ENCODE measurements at places on chromosomes 12 and 14. TPM values are rescaled to one million over a fixed set of nuclear protein-coding genes. Genes with fewer than 3 reads are reported as not detected.

DNA sequence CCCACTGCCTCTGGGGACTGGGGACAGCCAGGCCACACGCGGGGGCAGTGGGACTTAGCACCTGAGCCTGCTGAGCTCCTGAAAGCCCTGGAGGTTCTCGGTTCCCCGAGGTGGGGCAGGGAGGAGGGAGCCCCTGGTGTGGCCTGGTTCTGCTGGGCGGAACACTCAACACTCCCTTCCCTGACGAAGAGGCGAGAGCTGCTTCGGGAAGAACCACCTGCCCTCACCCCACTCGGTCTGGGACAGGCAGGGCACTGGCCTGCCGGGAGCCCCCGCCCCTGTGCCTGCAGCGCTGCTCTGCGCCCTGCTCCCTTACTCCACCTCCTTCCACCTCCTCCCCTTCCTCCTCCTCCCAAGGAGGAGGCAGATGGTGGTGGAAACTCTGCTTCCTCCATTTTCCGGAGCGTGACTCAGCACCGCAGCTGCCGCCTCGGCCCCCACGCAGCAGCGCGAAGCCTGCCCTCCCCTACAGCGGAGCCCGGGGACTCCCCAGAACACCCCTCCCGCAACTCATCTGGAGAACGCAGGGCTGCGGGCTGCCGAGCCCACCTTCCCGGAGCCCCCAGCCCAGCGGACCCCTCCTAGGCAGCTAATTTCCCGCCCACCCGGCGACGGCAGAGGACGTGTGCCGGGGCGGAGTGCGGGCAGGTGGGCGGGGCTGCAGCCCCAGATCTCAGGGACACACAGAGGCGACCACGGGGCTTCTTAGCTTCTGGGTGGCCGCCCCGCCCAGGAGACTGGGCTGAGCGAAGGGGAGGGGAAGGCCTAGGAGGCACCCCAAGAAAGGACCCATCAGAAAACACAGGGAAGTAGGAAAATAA is 11.7 kb upstream of the INF2 start:
- peak overlapping the region; percentile 95 for H3K27ac ChIP-seq
- H3K36me3 ChIP-seq, result no peaks in the 10 kb centered on the region
- H3K27me3 ChIP-seq, result no peaks in the 10 kb centered on the region
- DNase-seq, result peak; percentile 69
- peak overlapping the region; percentile 56 for H3K4me3 ChIP-seq
- peaks cover 59% of the 10 kb centered on the region for H3K4me1 ChIP-seq

- H3K27ac ChIP-seq, result no peak overlapping the region
- H3K4me3 ChIP-seq, result no peak overlapping the region
- H3K36me3 ChIP-seq, result peaks cover 5% of the 10 kb centered on the region
- no peaks in the 10 kb centered on the region for H3K27me3 ChIP-seq
- peak; percentile 53 for DNase-seq
- H3K4me1 ChIP-seq, result no peaks in the 10 kb centered on the region
Observed at GRCh38 chr14:53062856-53063255, 90.3 kb downstream of the DDHD1 start.

DNA sequence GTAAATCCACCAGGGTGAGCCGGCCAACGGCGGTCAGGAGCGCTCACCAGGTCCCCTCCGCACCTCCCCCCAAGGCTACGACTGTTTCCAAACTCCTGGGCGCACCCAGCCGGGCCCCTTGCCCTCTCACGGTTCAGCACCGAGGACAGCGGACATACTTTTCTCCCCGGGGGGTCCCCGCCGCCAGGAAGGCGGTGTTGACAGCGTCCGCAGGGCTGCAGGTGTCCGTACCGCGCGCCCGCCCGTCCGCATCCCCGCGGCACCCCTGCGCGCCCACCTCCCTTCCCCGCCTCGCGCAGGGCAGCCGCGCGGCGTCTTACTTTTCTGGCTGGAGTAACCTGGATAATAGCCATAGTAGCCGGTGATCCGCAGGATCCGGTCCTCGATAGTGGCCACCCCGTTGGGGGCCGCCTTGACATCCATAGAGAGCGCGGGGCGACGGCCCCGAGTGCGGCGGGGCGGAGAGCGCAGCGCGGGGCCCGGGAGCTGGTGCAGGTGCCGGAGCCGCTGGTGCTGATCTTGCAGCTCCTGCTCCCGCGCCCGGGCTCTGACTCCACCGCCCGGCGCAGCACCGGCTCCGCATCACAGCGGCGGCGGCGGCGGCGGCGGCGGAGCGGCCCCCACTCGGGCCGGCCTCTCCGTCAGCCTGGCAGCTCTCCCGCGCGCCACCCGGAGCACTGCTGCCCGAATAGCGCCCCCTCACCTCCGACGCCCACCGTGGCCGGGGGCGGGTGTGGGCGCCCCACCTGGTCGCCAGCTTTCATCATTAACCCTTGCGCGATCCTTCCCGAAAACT is at the start of gene SLC35F4:
SLC35F4 (minus strand) TSS at position 690 of the 796 bp plus-strand sequence.
- H3K4me1 ChIP-seq, result peaks cover 12% of the 10 kb centered on the region
- H3K27me3 ChIP-seq, result peaks cover 7% of the 10 kb centered on the region
- peak; percentile 76 for DNase-seq
- no peak within 1 kb of the TSS for H3K27ac ChIP-seq

- H3K4me1 ChIP-seq, result no peaks in the 10 kb centered on the region
- H3K27ac ChIP-seq, result no peak overlapping the region
- H3K36me3 ChIP-seq, result no peaks in the 10 kb centered on the region
- no peak for DNase-seq
- no peaks in the 10 kb centered on the region for H3K27me3 ChIP-seq
Observed at GRCh38 chr12:1044199-1044598, 53.2 kb downstream of the ERC1 start.

- H3K27me3 ChIP-seq, result no peaks in the 10 kb centered on the region
- DNase-seq, result no peak
- H3K4me1 ChIP-seq, result peaks cover 67% of the 10 kb centered on the region
Observed at GRCh38 chr14:91159182-91159581, 45.3 kb downstream of the DGLUCY start.

GRCh38 chr14:73524493-73524892 is 12.4 kb upstream of the ACOT1 start:
- no peaks in the 10 kb centered on the region for H3K27me3 ChIP-seq
- peaks cover 5% of the 10 kb centered on the region for H3K36me3 ChIP-seq
- no peak overlapping the region for H3K4me3 ChIP-seq
- no peak overlapping the region for H3K27ac ChIP-seq
- no peak for DNase-seq

- H3K4me3 ChIP-seq, result no peak overlapping the region
- no peaks in the 10 kb centered on the region for H3K4me1 ChIP-seq
- H3K27me3 ChIP-seq, result no peaks in the 10 kb centered on the region
Observed at GRCh38 chr12:6443361-6443983, 1.3 kb upstream of the CD27 start.

DNA sequence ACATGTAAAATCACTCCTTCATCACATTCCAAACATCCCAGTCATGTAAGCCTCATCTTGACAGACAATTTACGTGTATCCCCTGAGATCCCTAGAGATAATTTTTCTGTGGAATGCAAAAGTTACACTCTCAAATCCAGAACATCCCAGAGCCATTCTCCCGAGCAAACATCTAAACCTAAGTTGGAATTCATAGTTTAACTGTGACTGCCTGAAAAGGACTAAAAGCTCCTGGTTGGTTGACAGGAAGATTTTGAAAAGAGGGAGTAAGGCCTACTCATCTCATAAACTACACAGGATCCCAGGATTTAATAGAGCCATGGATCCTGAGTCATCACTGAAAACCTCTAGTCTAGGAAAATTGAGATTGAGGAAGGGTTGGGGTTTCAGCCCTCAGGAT is 123.6 kb downstream of the SCN8A start:
- H3K27me3 ChIP-seq, result peaks cover 5% of the 10 kb centered on the region
- no peaks in the 10 kb centered on the region for H3K36me3 ChIP-seq
- DNase-seq, result no peak
- H3K27ac ChIP-seq, result no peak overlapping the region

- no peaks in the 10 kb centered on the region for H3K27me3 ChIP-seq
- H3K4me1 ChIP-seq, result no peaks in the 10 kb centered on the region
- H3K27ac ChIP-seq, result no peak overlapping the region
Observed at GRCh38 chr12:78898416-78898815, 33.8 kb downstream of the SYT1 start.

DNA sequence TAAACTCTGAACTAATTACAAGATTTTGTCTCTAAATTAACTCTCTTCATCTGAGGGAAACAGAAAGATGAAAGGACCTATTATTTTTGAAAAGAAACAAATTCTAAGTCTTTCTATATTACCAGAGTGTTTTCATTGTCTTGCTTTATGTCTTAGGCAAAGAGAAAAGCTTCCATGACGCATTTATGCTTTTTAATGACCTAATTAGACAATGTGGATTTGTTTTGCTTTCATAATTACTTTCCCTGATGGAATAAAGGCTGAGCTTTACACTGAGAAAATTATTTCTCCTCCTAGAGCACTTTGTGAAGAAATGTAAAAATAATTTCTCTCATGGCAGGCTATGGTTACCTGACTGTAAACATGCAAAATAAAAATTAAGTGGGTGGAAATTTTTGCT is 138.0 kb upstream of the SLCO1C1 start:
- H3K4me3 ChIP-seq, result no peak overlapping the region
- H3K4me1 ChIP-seq, result no peaks in the 10 kb centered on the region
- no peak for DNase-seq
- no peaks in the 10 kb centered on the region for H3K27me3 ChIP-seq
- H3K27ac ChIP-seq, result no peak overlapping the region

DNA sequence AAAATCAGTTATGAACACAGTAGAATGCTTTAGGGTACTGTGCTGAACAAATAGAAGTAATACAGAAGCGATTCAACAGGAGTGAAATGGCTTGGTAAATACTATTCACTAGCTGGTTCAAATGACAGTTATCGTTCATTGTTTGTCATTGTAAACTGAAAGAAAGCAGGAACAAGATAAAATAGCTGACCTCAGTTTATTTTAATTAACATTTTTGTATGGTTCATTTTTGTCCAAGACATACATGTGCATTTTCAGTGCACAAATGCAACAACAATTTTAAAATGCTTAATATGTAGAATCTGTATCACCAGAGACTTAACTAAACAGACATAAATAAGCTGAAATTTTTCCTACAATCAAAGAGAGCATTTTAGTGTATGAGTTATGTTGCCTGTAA is 49.9 kb downstream of the ALX1 start:
- H3K4me3 ChIP-seq, result no peak overlapping the region
- H3K4me1 ChIP-seq, result no peaks in the 10 kb centered on the region
- H3K27ac ChIP-seq, result no peak overlapping the region
- peaks cover 4% of the 10 kb centered on the region for H3K27me3 ChIP-seq
- no peaks in the 10 kb centered on the region for H3K36me3 ChIP-seq

DNA sequence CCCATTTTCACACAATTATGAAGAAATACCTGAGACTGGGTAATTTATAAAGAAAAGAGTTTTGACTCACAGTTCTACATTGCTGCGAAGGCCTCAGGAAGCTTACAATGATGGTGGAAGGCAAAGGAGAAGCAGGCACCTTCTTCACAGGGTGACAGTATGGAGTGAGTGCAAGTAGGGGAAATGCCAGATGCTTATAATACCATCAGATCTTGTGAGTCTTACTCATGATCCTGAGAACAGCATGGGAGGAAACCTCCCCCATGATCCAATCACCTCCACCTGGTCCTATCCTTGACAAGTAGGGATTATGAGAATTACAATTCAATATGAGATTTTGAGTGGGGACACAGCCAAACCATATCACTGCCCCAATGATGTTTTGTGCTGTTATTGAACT is 189.3 kb upstream of the CRY1 start:
- H3K36me3 ChIP-seq, result no peaks in the 10 kb centered on the region
- H3K4me1 ChIP-seq, result no peaks in the 10 kb centered on the region
- H3K27me3 ChIP-seq, result no peaks in the 10 kb centered on the region
- no peak for DNase-seq

GRCh38 chr12:95089462-95089861 is 16.0 kb upstream of the NR2C1 start:
- H3K27me3 ChIP-seq, result no peaks in the 10 kb centered on the region
- peaks cover 2% of the 10 kb centered on the region for H3K4me1 ChIP-seq
- H3K4me3 ChIP-seq, result no peak overlapping the region
- peaks cover 34% of the 10 kb centered on the region for H3K36me3 ChIP-seq

DNA sequence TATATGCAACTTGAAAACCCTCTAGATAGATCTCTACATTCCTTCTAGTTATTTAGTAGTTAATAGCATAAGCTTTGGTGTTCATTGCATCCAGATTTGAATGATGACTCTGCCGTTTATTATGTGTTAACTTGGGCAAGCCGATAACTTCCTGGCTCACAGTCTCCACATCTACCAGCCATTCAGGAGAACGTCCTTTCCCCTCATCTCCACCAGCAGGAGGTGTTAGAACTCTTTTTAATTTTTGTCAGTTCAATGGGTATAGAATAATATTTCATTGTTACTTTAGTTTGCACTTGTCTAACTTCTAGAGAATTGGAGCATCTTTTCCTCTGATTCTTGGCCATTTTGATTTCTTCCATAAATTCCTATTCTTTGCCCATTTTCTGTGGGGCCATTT is 30.0 kb upstream of the WSCD2 start:
- H3K36me3 ChIP-seq, result no peaks in the 10 kb centered on the region
- DNase-seq, result peak; percentile 50
- no peaks in the 10 kb centered on the region for H3K4me1 ChIP-seq
- H3K27ac ChIP-seq, result no peak overlapping the region

The DLK1 gene
- total RNA-seq, result not detected

The PROX2 gene
- total RNA-seq, result not detected

The SAMD15 gene
- not detected for total RNA-seq

Data from stomach (tissue), 19 donors.